ENCODE measurements at places on chromosomes 12 and 14.

GRCh38 chr14:71290301-71290700 lies 383.0 kb downstream of the PCNX1 start:
- no peak for DNase-seq

GRCh38 chr14:65214741-65215140 lies 112.4 kb upstream of the MAX start:
- no peak for DNase-seq

GRCh38 chr12:5140190-5140589 lies 96.5 kb downstream of the KCNA5 start:
- DNase-seq = no peak

DNA sequence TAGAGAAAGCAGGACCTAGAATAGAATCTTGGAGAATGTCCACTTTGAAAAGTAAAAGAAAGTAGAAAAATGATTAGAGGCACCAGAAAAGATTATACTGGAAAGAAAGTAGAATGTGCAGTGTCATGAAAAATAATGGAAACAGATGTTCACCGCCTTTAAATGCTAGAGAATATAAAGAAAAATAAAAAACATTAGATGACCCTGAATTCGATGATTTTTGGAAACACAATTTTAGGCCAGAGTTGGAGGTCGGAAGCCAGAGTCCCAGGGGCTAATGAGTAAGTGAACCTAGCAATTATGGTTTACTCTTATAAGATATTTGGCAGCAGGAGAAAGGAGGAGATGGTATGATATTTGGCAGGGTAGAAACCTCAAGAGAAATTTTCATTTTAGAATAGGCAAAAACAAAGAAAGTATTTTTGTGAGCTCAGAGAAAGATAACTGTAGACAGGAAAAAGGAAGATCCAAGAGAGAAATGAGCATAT lies 37.7 kb downstream of the GYS2 start:
- no peak for DNase-seq

- no peak for DNase-seq
Observed at GRCh38 chr12:11705010-11705409, 55.5 kb downstream of the ETV6 start.

- DNase-seq = no peak
Observed at GRCh38 chr12:24709216-24709615, 239.7 kb downstream of the BCAT1 start.

DNA sequence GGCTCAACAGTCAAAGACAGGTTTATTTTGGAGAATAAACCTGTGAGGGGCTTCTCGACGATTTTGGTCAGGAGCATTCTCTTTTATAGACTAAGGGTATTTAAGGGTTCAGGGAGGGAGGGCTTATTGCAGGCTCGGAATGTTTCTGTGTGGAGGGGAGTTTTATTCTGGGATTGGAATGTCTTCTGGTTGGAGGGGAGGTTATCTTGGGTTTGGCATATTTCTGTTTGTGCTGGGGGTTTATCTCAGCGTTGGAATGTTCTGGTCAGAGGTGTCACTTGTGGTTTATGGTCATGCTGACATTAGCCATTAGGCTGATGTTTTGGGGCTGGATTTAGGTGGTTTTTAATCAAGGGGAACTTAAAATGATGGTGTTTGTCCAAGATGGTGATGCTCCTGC lies 103.9 kb downstream of the SUDS3 start:
- DNase-seq = no peak

DNA sequence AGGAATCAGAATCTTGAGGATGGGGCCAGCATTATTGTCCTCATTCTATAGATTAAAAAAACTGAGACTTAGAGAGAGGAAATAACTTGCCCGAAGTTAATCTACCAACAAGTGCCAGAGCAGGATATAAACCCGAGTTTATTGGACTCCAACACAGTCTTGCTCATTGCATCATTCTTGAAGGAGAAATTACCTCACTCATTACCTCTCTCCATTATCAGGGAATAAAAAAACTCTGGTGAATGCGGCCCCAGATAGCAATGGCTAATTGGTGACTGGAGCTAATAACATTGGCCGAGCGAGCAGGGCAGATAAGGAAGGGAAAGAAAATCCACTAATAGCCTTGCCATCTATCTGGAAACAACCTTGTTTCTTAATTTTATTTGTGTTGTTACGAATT lies 24.7 kb upstream of the TMED10 start:
- DNase-seq = no peak

DNA sequence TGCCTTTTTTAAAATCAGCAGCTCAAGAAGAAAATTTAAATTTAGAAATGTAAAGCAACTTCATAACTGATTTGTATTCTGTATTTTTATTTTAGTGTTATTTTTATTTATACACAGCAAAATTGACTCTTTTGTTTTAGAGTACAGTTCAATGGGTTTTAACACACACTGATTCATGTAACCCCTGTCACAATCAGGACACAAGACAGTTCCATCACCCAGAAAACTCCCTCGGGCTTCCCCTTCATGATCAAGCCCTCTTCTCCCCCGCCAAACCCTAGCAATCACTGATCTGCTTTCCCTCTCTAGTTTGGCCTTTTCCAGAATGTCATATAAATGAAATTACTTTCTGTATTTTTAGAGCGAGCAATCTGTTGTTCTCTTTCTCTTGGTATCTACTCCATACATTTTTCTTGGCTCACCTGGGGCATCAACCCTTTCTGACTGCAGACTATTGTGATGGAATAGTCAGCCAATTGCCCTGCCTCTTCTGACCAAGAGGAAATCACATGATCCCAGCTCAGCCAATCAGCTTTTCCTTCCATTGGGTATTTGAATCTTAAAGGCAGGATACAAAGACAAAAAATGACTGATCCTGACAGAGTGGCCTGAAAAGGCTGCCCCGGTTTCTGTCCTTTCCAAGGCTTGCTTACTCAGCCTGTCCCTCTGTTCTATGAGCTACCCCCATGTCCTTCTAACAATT lies 5.3 kb downstream of the SLC5A8 start:
- no peak for DNase-seq

DNA sequence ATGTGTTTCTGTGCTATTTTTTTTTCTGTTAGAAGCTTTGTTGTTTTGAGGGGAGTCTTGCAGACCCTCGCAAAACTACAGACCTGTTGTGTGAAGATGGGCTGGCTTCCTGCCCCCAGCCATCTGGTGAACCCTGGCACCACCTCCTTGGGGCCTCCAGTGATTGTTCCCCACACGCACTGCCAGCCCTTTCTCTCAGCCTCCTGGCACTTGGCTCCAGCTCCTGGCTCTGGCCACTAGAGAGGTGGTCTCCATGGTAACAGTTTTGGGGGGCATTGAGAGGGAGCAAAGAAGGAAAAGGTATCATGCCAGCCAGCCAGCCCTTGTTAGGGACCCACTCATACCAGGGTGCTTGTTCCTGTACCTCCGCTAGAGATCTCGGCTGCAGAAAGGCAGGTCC lies 176.4 kb upstream of the RPH3A start:
- no peak for DNase-seq

- DNase-seq = no peak
Observed at GRCh38 chr14:81042438-81042837, 87.0 kb downstream of the TSHR start.

DNA sequence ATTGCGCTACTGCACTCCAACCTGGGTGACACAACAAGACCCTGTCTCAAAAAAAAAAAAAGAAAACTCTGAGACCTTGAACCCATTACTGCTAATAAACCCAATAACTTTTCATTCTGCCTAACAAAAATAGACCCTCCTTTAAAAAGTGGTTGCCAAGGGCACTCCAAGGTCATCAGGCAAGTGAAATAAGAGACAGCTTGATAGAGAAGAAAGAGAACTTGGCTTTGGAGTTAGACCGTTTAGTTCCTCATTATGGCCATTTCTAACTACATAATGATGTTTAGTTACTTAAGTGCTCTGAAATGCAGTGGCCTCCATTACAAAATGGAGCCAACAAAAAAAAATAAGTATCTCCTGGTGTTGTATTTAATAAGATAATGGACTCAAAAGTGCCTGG lies 55.9 kb downstream of the PHLDA1 start:
- DNase-seq = no peak

DNA sequence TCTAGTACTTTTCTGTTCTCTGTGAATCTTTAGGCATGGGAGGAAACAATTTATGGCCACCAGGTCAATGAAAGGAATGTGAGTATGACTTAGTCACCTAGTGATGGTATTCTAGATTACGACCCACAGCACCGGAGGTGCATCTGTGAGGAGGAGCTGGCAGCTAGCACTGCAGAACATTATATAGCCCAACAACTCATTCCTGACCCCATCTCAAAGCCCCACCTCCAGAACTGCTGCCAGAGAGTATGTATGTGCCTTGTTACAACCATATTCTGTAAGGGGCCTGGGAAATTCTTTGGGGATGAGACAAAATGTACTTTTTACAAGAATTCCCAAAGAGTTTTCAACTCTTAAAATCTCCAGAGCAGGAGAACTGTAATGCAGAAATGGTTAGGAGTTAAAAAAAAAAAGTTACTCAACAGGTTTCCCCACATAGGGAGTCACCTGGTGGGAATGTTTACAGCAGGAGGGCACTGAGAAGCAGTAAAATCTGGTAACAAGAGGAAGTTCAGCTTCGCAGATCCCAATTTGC lies 34.9 kb upstream of the CERS5 start:
- DNase-seq = no peak

All from stimulated activated CD4-positive, alpha-beta T cell treated with anti-CD3 and anti-CD28 coated beads, Interleukin-15, amount 100 ng/mL, for 1 hour (primary cell).